ENCODE measurements at places on chromosomes 12 and 14.

- DNase-seq = peak; percentile 100
Observed at GRCh38 chr14:61562321-61563161, 132.8 kb upstream of the HIF1A start.

GRCh38 chr12:65557438-65558181 lies 266.7 kb upstream of the HMGA2 start:
- no peak for DNase-seq

DNA sequence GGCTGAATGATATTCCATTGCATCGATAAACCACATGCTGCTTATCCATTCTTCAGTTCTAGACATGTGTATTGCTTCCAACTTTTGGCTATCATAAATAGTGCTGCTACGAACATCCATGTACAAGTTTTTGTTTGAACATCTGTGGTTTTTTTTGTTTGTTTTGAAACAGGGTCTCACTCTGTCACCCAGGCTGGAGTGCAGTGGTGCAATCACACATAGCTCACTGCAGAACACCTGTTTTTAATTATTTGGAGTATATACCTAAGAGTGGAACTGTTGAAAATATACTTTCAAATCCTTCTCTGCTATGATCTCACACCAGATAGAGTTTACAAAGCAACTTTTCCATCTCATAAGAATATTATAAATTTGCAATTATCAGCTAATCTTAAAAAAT lies 124.2 kb downstream of the TTC7B start:
- DNase-seq = no peak

GRCh38 chr14:93735206-93735605 lies 53.1 kb downstream of the PRIMA1 start:
- DNase-seq = no peak

- DNase-seq = no peak
Observed at GRCh38 chr12:124380796-124381455, 86.0 kb downstream of the RFLNA start.

GRCh38 chr14:31261859-31262731 lies 54.5 kb upstream of the HECTD1 start:
- DNase-seq = peak; percentile 47

DNA sequence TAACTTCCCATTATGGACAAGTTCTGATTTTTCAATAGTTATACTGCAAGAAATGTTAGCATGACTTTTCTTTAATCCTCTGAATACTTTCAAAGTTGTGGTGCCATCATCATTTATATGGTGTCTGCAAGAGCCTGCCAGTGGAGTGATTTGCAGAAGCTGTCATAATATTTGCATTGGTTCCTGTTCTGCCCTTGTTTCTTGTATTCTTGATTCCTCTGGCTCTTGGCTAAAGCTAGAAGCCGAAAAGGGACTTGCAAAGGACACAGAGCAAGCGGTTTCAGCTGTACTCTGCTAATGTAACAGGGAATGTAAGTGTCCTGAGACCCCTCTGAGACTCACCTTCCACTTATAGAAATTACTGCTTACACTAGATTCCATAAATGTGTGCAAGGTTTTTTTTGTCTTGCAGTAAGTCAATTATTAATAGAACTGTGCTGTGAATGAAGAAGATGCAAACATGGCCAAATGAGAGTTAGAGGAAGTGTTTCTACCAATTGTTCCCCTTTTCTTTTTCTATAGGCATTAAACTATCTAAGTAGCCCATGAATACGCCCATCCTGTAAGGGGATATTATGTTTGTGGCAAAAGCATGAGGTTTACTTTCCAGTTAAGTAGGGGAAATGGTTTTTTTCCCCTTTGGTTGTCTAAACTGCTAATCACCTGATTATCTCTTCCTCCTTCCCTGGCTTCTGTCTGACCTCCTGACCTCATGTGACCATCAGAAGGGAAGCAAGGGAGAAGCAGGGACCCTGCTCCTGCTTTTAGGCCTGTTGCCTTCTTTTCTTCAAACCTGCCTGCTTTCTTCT lies 5.3 kb downstream of the DYRK4 start:
- DNase-seq = no peak

- DNase-seq = peak; percentile 54
Observed at GRCh38 chr12:47768323-47768811, 4.7 kb upstream of the SLC48A1 start.

DNA sequence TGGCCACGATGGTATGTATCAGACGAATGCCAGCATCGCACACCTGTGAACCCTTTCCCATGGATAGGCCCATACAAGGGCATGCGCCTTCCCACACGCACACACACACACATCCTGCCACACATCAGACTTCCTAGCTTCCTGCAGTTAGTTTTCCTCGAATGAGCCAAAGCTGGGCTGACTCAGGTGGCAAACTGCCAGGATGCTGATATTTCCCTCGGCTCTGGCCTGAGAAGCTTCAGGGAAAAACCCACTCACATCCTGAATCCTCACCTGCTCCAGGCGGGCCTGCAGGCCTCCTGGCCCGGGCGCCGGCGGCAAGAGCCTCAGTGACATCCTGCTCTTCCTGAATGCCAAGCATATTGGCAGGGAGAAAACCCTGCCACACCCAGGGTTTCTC lies 22.4 kb downstream of the CALM1 start:
- DNase-seq = peak; percentile 97

- no peak for DNase-seq
Observed at GRCh38 chr12:85392508-85392907, 112.5 kb downstream of the ALX1 start.

GRCh38 chr12:100963381-100963780 lies 168.8 kb downstream of the ANO4 start:
- DNase-seq = no peak

DNA sequence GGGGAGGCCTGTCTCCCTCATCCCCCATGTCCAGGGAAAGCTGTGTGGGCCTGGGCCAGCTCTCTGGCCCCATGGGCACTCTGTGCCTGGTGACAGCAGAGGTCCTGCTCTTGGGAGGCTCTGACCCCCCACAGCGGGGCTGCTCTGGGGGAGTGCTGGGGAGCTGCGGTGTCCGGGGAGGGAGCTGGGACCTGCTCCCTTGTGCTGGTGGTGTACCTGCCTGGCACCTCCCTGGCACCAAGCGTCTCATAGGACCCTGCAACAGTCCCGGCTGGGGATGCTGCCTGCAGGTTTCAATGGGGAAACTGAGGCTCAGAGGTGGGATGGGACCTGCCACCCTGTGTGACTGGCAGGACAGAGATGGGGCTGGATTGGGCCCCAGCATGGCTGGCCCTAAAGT lies 111.3 kb downstream of the KIF26A start:
- no peak for DNase-seq

DNA sequence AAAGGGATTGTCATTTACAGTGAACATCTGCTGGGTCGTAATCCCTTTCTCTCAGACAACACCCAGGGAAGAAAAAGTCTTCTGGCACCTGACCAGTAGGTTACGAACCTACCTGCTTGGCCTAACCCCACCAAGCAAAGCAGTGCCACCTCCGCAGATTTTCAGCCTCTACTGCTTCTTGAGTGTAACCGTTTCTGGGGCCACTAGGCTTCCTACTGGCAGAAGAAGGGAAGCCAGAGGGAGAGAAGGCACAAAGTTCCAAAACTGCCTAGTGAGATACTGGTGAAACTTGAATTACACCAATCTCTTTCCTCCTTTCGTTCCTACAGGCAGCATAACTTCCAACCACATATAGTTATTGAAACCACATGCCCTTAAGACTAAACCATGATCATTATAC lies 383.6 kb downstream of the BCAT1 start:
- no peak for DNase-seq

DNA sequence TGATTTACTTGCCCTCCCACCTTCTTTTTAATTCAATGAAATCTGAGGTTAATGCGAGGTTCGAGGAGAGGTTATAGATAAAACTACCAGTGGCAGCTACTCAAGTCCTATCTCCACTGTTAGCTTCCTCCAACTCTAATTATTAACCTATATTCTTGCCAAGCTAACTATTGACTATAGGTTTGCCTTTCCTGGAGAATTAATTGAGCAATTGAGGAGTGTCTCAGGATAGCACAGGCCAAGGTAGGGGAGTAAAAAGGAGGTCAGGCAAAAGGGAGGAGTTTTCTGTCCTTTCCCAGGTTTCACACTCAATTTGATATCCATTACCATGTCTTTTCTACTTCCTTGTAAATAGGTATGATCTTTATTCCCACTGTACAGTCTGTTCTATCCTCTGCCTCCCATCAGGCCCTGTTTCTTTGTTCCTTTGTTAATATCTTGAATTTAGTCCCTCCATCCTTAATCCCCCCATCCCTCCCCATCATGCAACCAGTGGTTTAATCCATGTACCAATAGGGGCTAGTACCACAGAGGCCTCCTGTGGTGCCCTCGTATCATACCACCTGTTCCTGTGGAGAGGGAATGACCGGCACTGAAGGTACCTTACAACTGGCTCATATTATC lies 3.7 kb upstream of the SUOX start:
- no peak for DNase-seq

DNA sequence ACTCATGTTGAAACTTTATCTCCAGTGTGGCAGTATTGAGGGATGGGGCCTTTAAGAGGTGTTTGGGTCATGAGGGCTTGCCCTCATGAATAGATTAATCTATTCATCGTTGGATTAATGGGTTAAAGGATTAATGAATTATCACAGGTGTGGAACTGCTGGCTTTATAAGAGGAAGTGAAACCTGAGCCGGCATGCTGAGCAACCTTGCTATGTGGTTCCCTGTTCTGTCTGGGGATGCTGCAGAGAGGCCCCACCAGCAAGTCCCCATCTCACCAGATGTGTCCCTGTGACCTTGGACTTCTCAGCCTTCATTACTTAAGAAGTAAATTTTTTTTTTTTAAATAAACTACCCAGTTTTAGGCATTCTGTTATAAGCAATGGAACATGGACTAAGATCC lies 109.6 kb downstream of the DYRK2 start:
- no peak for DNase-seq

- DNase-seq = no peak
Observed at GRCh38 chr12:20372326-20373096, 4.2 kb downstream of the PDE3A start.

GRCh38 chr14:100405760-100406455 lies 82.8 kb downstream of the SLC25A47 start:
- DNase-seq = no peak

DNA sequence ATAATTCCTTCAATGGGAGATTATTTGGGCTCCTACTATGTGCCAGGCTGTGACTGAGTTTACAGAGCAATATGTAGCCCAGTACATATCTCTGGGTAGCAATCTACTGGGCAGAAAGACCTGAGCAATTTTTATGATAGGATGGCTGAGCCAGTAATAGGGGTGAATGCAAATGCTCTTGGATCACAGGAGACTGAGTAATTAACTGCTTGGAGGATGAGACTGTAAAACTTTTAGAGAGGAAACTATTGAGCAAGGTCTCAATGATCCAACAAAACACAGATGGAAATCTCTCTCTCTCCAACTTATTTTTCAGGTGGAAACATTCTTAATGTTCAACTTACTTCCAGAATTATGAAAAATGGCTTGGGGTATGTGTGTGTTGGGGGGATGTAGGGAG lies 402.2 kb downstream of the AEBP2 start:
- no peak for DNase-seq

DNA sequence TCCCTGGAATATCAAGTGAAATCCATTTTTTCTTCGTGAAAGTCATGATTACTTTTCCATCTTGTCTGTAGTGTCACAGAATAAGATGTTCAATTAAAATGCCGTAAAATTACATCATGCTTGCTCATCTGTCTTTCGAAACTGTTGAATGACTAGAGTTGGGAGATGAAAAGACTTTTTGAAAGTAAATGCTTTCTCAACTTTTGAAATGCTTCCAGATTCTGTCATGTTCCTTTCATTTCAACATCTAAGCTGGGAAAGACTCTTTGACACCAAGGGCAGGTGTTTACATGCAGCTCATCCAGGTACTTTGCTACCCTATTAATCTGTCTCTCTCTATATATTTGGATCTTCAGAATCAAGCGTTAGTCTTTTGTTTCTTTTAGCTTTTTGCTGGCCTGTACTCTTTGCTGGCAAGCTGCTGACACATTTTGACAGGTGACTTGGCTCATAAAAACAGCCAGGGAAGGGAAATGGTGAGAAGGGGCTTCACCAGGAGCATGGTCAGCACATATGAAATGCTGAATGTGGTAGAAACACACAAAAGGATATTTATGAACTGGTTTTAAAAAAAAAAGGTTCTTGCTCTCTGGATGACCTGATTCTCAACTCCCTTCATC lies 77.0 kb upstream of the METAP2 start:
- DNase-seq = no peak

DNA sequence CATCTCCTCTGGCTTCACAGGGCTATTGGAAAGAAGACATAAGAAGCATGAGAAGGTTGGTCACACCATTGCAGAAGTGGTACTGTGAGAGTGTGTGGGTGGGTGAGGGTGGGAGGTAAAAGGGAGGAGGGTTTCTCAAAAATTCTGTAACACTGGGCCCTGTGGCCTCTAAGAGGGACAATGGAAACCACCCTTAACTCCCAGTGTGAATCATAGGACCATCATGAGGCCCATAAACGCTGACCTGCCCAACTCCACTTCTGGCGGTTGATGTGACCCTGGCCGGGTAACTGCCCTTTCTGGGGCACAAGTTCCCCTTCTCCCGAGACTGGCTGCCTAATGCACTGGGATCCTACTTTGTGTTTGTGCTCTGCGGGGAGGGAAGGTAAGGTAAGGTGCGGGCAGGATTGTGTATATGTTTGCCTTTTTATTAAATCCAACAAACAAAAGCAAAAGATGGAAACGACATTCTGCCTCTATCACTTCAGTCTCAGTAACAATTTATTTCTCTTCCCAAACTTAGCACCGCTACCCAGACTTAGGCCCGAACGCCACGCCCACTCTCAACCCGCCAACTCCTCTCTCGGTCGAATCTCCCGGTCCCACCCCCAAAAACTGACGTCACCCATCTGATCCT lies 551 bp downstream of the METTL1 start:
- DNase-seq = peak; percentile 86

DNA sequence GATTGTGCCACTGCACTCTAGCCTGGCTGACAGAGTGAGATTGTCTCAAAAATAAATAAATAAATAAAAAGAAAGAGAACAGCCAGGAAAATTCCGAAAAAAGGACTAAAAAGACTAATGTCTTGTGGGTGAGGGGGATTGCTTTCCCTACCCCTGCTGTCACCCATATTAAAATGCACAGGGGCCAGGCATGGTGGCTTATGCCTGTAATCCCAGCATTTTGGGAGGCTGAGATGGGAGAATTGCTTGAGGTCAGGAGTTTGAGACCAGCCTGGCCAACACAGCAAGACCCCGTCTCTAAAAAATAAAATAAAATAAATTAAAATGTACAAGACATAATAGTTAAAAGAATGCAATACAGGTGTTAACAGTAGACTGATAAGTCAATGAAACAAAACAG lies 6.1 kb downstream of the DHRS1 start:
- no peak for DNase-seq

DNA sequence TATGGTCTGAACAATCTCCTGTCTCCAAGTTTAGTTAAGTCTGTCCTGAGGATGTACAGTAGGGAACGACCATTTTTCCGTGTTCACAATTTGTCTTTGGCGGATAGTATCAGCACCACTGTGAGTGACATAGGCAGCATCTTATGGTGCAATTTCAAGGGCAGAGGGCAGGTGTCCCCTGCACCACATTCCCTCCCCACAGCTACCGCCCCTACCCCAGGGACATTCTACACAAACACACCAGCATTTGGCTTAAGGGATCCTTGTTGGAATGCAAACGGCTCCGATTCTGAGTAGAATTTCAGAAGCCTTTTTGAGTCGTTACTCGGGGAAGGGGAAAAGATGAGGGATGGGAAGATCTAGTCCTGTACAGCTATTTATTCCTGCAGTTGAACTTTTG lies 25.1 kb upstream of the DICER1 start:
- no peak for DNase-seq

GRCh38 chr12:101634724-101635123 lies 40.0 kb downstream of the MYBPC1 start:
- DNase-seq = no peak

GRCh38 chr12:122306407-122306806 lies 40.1 kb upstream of the VPS33A start:
- no peak for DNase-seq
